ENCODE measurements at places on chromosomes 3 and 15.
A peak's percentile ranks its signal among the peaks of the same experiment; 100 is the strongest.

- peak; percentile 52 for DNase-seq
These were observed 37.6 kb downstream of the VIPR1 start for GRCh38 chr3:42539871-42540714.

GRCh38 chr3:126354776-126355175 lies 2.4 kb downstream of the KLF15 start:
- DNase-seq = no peak

GRCh38 chr15:91852741-91853510 lies 582 bp upstream of the SLCO3A1 start:
- DNase-seq = peak; percentile 81

- no peak for DNase-seq
These were observed 416.7 kb downstream of the ZBTB20 start for GRCh38 chr3:114730397-114730796.

GRCh38 chr15:73941044-73941443 lies 14.8 kb downstream of the LOXL1 start:
- no peak for DNase-seq

GRCh38 chr3:4525560-4526223 lies 32.5 kb downstream of the ITPR1 start:
- DNase-seq = no peak

DNA sequence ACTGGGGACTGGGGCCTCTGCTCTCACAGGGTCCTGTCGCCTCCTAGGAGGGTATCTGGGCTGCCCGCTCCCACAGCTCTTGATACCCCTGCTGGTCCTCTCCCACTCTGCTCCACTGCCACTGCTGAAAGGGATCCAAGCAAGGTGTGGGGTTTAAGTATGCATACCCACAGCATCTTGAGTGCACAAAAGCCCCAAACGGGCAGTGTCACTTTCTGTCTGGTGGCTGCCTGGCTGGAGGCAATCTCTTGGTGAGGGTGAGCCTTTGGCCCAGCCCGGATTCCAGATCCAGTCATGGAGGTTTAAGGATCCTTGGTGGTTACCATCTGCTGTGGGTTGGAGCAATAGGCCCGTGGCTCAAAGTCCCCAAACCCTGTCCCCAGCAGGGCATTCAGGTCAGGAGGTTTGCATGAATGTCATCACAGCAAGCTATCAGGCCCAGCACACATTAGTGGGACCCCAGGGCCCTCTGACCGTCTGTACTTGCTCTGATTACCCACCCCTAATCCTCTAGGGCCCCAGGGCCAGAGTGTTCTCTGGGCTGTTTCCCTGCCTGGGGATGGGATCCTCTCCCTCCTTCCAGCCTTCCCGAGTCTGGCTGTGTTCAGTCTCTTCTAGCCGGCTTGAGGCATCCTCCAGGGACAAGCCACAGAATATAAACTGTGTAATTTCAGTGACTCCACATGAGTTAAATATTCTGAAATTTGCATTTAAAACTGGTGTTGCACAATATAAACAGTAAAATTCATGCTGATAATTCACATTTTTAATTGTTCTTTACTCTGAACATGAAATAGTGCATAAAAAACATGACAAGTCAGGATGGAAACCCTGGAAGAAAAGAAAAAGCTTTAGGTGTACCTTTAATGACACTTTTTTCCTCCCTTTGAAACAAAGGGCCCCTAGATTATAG lies 4.9 kb upstream of the TJP1 start:
- no peak for DNase-seq

GRCh38 chr3:125136515-125136914 lies 76.0 kb downstream of the SLC12A8 start:
- DNase-seq = no peak

DNA sequence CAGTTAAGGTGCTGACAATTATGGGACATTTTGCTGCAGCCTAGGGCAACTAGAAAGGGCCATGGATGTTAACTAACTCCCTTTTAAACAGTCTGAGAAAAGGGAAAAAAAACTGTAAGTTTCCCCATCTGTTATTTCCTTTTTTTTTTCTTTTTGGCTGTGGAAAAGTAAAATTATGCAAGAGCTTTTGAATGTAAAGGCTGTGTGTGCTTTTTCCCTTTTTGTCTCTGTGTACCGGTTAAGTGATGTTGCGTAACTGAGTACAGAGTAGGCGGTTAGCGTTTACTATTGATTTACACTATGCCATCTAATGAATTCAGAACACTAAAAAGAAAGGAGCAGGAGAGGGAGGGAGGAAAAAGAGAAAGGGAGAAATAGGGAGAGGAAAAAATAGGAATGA lies 403.6 kb downstream of the TIGIT start:
- DNase-seq = no peak

GRCh38 chr3:53628536-53629401 lies 134.4 kb downstream of the CACNA1D start:
- DNase-seq = no peak

DNA sequence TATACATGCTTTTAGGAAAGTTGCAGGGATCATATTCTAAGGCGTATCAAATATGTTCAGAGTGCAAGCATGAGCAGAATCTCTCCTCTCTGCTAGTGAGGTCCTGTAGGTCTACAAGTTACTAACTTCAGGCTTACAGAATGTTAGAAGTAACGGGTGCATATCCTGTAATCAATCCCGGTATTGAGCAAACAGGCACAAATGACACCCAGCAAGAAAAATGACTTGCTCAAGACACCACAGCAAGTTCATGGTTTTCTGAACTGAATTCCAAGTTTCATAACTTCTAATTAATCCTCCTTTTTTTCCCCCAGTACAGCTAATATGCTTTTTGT lies 353.9 kb upstream of the TPRG1 start:
- DNase-seq = no peak

DNA sequence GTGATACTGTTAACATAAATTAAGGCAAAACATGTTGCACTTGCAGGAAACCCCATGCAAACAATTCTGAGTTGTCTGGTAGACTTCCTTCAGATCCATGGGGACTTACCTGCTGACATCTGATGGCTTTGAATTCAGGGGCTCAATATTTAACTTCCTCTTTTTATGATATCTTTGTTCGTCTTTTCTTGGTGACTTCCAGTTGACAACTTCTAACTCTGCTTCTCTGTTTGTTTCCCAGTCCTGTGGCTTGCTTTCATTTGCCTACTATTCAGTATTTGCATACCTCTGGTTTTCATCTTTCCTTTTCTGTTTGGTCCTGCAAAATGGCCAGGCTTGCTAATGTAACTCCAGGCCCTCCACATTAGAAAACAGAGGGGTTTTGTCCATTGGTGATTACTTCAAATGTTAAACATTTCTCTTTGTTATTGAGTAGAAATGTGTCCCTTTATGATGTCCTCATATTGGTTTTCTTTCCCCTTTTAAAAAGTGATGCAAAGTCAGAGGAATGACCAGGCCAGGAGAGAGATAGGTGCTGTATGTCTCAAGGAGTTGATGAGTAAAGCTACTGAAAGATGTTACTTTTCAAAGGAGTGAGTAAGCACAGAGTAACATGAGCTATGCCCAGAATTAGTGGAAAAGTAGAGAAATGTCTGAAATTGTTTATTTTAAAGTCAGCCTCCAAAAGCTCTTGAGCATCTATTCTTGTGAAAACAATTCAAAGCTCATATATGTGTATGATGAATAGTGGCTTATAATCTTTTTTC lies 335.9 kb downstream of the LPP start:
- DNase-seq = no peak

DNA sequence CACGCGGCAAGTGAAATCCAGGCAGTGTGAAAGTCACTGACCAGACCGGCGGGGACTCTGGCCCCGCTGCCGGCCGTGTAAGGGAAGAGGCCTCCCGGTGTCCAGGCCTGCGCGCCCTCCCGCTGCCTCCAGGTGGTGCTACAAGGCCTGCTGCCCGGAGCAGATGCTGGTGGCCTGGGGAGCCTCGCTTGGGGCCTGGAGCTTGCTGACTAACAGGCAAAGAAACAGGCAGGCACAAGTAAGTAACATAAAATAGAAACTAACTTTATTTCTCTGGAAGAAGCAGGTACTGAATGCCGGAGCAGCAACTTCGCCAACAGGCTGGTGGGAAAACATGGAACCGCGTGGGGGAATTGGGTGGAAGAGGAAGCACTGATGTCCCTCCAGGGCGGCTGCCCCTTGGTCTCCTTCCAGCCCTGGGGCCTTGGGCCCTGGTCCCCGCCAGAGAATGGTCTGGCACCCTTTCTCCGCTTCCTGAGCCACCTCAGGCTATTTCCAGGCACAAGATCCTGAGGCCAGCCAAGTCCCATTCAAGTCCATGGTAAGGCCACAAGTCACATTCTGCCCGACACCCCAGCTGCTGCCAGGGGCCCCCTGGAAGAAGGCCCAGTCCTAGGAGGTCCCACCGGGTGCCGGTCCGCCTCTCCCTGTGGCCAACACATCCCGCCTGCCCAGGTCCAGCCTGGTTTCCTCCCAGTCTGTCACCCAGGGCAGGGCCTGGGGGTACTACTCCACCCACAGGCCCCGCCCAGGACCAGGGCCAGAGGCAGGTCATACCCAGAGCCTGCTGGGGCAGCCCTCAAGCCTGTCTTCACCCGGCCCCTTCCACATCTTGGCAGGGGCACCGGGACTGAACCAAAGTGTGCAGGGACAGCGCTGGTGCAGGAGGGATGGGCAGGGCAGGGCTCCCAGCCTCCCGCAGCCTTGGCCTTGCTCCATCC lies 45.0 kb downstream of the TNK2 start:
- peak; percentile 54 for DNase-seq

GRCh38 chr3:166444336-166444735 lies 607.1 kb upstream of the BCHE start:
- DNase-seq = no peak

DNA sequence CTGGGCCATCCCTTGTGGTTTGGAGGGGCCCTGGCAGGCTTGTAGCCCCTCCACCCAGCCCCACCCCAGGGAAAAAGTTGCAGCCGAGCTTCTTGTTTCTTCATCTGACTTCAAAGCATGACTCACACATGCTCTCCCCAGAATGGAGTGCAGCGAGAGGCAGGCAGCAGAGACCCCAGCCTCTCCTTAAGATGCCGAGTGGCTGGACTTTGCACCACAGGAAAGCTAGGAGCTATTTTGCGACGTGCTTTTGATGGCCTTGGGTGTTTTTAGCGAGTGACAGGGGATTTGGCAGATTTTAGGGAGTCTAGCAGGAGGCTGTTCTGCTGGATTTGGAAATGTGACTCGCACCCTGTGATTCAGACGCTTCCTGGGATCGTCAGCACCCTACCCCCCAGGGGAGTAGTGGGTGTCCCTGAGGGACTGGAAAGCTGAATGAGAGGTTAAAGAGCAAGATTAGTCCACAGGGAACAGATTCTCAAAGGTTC lies 14.2 kb downstream of the BAHD1 start:
- DNase-seq = no peak

DNA sequence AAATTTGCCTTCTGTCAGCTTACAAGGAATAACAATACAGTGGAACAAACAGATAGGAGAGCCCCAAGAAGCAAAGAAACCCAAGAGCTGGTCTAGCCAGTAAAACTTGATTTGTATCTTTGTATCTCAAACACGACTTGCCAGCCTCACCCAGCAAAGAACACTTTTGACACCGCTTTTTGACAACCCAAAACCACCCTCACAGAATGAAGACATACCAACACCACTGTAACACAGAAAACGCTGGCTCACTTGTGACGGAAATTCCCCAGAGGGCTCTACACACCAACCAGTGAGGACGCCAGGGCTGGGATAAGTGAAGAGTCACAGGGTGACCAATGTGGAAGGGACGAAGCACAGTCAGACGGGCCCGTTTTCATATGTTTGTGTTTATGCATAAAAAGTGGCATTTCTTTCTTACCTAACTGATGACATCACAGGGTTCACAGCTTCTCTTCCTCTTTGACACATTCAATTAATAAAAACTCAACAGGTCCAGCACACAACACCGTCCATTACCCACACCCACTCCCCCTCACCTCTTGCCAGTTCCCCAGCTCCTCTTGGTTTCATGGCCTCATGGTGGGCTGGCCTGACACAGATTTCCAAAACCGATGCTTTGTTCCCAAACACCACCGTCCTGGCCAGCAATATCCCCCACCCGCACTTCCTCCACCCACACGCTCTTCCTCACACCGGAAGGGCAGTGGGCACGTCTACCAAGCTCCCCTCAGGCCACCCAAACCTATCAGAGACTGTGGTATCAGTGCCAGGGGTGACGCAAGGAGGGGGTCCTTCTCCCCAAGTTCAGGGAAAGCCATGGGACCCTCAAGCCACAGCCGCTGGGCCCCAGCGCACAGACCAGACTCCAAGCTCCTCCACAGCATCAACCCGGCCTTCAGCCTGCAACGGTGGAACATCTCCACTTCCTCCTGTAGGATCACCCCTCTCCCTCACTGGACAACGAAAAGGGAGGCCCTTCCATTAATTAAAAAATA lies 94.2 kb downstream of the ADAMTS17 start:
- no peak for DNase-seq

- DNase-seq = no peak
These were observed 696.9 kb downstream of the ZNF385D start for GRCh38 chr3:21054064-21054463.

GRCh38 chr3:17683542-17684207 lies 58.8 kb downstream of the TBC1D5 start:
- no peak for DNase-seq

GRCh38 chr15:47961401-47962090 lies 159.2 kb upstream of the SLC24A5 start:
- no peak for DNase-seq

DNA sequence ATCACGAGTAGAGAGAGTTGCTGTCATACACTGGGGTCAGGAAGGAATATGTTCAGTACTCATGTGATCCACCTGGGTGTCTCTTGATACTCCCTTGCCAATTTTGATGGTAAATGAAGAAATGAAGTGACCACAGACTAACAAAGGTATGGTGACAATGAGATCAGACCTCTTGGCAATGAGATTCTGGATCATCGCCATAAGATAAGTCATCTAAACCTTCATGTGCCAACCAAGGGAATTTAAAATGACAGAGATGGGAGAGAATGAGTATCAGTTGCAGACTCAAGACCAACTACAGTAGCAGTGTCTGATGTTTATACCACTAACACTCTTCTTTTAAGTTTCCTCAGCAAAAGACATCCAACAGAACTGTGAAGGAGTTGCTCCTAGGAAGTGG lies 601.0 kb downstream of the MECOM start:
- no peak for DNase-seq

DNA sequence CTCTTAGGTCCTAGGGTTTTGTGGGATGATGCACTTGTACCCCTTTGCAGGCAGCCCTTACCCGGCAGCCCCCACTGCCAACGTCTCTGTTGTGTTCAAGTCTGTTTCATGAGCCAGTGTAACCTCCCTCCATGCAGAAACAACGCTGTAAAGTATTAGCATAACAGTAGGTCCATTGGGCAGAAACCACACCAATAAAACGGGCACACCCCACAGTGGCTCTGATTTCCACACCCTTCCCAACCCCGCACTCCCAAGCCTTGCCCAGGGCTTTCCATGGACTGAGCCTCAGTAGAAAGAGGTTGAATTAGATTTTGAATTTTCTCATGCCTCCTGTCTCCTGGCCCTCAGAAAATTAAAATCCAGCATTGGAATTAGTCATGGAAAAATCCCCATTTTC lies 124.5 kb downstream of the CACNA1D start:
- DNase-seq = no peak

- peak; percentile 60 for DNase-seq
These were observed 2.3 kb downstream of the CHRNA3 start for GRCh38 chr15:78618490-78618934.

GRCh38 chr15:92520914-92521623 lies 127.4 kb downstream of the ST8SIA2 start:
- no peak for DNase-seq

DNA sequence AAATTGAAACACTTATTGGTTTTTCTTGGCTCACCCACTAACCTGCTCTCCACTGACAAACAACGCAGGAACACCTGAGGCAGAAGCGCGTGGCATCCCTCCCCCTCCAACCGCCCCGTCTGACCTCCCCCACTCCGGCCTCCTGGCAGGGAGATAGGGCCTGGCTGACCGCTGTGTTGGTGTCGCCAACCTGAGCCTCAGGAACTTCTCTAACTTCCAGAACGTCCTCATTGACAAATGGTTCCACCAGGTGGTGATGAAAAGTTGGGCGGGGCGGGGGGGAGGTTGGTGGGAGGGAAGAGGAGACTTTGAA lies 22.8 kb downstream of the IL17RD start:
- DNase-seq = no peak

Measured in CD4-positive, alpha-beta memory T cell (primary cell).